ENCODE measurements at places on chromosomes 3 and 15. TPM values are rescaled to one million over a fixed set of nuclear protein-coding genes. Genes with fewer than 3 reads are reported as not detected.

- peak; percentile 49 for DNase-seq
Observed at GRCh38 chr3:32176989-32177701, 61.3 kb upstream of the CMTM8 start.

DNA sequence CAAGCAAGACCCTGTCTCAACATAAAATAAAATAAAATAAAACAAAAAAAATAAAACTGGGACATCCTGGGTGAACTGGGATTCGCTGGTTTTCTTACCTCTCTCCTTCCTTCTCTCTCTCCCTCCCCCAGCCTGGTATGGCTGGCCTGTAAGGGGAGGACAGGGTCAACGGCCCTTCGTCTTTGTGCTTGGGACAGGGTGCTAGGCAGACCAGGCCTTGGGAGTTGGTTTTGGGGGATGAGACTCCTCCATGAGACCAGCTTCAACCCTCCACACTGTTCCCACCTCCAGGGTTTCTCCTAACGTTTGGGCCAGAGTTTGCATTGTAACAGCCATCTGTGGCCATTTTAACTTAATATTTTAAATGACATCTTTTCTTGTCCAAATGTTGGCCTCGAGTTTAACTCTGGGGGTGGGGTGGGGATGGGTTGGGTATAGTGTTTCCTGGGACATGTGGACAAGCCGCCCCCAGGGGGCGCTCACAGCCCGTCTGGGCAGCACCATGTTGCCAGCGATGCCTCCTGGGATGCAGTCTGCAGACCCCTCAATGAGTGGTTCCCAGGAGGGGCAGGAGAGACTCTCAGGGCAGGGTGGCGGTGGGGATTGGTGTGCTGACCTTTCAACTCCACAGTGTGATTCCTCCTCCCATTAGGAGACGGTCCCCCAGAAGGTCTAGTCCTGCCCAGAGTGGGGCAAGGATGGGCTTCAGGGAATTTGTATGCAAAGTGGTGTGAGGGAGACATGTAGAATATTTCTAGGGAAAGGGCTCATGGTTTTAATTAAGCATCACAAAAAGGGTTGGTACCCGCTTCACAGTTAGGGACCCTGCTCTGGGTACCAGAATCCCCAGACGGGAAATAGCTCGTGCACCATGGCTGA is 37.7 kb upstream of the LCTL start:
- DNase-seq = peak; percentile 77

RAB5A gene
- total RNA-seq = 68.5 TPM

- DNase-seq = no peak
Observed at GRCh38 chr15:60831540-60831939, 352.6 kb upstream of the ICE2 start.

CD276 gene
- total RNA-seq = 85.4 TPM

DNA sequence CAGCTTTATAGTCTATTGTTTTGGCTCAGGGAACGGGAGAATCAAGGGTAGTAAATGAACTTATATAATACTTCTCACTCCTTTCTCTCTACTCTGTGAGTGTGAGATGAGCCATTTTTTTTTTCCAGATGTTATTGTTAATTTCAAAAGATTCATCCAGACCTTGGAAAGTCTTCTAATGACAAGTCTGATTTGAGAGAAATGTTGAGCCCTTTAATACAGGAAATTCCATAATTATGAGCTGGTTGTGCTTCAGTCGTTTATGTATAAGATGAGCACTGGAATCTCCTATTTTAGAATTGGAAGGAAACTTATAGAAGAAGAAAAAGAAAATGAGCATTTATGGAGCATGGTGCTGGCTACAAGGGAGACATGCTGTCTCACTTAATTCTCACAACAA is 92.0 kb downstream of the FBN1 start:
- DNase-seq = no peak

GRCh38 chr3:10848261-10848660 is 32.2 kb downstream of the SLC6A11 start:
- DNase-seq = no peak

- DNase-seq = no peak
Observed at GRCh38 chr15:85778107-85778776, 16.5 kb downstream of the KLHL25 start.

GRCh38 chr3:64224826-64225610 is at the start of gene PRICKLE2:
PRICKLE2 (minus strand) TSS chr3:64225466; CDS start chr3:64198927, 26,539 bp downstream.
- peak; percentile 80 for DNase-seq

ZMYND10 gene
- not detected for total RNA-seq

CCDC66 gene
- 28.5 TPM for total RNA-seq

APBA2 gene
- 8.1 TPM for total RNA-seq

GRCh38 chr15:55552451-55552850 is 35.7 kb downstream of the PYGO1 start:
- DNase-seq = no peak

PRICKLE2 gene
- total RNA-seq = 49.3 TPM

DNA sequence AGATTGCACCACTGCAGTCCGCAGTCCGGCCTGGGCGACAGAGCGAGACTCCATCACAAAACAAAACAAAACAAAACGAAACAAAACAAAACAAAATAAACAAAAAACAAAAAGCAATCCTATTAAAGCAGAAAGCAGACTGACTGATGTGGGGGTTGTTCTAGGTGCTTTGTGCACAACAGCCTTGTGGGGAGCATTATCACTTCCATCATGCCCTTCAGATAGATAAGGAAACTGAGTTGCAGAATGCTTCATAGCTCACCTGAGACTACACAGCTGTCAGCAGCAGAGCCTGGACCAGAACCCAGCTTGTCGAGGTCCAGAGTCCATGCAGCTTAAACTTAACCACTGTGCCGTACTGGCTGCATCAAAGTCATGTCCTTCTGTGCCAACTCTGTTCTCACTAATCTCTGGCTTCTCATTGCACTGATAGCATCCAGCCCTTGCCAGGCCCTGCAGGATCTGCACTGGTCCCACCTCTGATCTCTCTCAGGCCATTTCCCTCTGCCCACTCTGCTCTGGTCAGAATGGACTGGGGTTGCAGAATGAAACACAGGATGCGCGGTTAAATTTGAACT is 47.6 kb upstream of the MRPS22 start:
- no peak for DNase-seq

GRCh38 chr3:57779666-57780065 is 23.6 kb downstream of the SLMAP start:
- no peak for DNase-seq

DNA sequence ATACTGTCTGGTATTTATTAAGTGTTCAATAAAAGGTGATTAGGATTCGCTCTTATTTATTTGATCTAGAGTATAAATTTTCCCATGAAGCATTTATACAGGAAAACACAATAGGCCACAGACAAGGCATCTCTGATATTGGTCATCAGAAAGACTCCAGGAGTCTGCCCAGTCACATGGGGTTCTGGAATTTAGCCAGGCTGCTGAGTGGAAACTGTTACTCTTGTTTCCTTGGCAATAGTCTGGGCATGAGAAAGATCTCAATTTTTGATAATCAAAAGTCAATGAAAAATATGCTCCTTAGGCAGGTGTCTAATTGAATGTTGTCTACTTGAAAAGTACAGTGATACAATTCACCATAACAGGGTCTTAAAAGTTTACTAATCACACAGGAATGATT is 161.2 kb downstream of the FRMD5 start:
- no peak for DNase-seq

MRPL3 gene
- 90.5 TPM for total RNA-seq

- no peak for DNase-seq
Observed at GRCh38 chr15:61118885-61119284, 110.2 kb downstream of the RORA start.

GRCh38 chr15:61084472-61084871 is 144.6 kb downstream of the RORA start:
- peak; percentile 70 for DNase-seq

DNA sequence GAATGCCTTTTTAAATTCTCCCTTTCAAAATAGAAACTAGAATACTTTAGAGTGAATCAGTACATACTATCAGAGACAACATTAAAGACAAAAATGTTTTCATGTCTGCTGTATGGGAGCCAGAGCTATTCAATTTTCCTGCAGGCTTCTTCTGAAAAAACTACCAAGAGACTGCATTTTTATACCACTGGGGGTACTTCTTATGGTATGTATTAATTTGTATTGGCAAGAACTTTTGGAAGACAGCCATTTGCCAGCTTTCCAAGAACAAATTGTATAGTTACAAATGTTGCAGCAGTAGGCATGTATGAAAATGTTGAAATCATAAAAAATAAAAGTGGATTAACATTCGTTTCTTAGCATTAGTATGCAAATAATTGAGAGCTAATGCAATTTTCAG is 1010.0 kb upstream of the CADM2 start:
- DNase-seq = peak; percentile 21

DNA sequence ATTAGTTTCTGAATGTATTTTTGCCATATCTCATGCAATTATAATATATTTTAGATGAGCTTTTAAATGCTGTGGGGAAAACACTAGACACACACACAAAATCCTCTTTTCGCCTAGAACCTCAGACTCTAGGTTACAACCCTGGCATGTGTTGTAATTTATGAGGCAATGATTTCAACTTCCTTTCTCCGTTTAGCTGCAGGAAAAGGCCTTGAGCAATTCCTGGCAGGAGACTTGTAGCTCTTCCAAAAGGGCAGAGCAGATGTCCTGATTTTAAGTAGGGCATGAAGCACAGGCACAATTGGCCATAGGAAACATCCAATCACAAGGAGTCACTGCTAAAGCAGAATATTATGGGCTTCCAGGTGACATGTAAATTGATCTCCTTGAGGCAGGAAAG is 82.0 kb downstream of the GPR156 start:
- DNase-seq = peak; percentile 35

DNA sequence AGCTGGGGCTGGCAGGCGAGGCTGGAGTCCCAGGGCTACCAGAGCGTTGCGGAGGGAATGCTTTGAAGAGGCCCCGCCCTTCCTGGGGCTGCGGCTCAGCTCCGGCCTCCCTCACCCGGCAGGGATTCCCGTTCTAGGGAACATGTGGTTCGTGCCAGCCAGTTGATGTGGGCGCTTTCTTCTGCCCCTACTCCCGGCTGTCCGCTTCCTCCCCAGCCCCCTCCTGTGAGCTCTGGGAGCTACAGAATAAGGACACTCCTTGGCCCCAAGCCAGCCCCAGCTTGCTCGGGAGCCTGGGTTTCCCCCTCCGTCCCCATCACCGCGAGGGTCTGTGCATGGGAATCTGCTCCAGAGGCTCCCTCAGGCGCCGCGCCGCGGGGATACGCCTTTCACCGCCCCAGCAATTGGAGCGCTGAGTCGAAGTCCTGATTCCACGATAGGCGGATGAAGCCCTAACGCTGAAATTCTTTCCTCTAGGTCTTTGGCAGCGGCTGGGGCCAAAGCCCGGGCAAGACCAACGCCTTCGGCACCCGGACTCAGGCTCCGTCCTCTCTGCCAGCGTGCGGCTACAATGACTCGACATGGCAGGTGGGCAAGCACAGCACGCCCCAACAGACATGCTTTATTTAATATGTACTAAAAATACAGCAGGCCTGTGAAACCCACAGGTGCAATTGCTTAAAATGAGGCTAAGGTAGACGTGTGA is 69.5 kb downstream of the KLF15 start:
- DNase-seq = peak; percentile 84

DNA sequence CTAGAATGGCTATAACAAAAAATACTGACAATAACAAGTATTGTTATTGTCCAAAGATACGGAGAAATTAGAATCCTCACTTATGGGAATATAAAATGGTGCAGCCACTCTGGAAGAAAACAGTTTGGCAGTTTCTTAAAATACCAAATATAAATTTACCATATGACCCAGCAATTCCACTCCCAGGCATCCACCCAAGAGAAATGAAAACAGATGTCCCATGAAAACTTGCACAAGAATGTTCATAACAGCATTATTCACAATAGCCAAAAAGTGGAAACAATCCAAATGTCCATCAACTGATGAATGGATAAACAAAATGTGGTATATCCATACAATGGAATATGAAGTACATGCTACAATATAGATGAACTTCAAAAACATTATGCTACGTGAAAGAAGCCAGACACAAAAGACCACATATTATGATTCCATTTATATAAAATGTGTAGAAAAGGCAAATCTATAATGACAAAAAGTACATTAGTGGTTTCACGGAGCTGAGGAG is 9.4 kb downstream of the AAGAB start:
- DNase-seq = peak; percentile 54

EAF2 gene
- 14.1 TPM for total RNA-seq

- no peak for DNase-seq
Observed at GRCh38 chr3:147521646-147522045, 112.5 kb downstream of the ZIC1 start.

DNA sequence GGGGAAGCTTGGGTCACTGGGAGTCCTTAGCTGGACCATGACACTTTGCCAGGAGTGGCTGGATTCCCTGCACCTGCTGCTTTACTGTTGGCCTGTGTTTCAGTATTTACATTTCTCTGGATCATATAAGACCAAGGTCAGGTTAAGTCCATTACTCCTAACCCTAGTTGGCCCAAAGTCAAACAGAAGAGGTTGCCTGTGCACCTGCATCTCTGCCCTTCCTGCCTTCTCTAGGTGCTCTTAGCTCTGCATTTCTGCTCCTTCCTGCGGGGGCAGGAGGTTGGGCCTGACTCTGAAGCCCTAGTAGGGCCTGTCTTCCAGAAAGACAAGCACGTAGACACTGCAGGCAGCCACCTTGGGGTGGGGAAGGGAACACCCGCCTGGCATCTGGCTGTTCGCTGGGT is 124.3 kb downstream of the RPLP1 start:
- DNase-seq = no peak

DNA sequence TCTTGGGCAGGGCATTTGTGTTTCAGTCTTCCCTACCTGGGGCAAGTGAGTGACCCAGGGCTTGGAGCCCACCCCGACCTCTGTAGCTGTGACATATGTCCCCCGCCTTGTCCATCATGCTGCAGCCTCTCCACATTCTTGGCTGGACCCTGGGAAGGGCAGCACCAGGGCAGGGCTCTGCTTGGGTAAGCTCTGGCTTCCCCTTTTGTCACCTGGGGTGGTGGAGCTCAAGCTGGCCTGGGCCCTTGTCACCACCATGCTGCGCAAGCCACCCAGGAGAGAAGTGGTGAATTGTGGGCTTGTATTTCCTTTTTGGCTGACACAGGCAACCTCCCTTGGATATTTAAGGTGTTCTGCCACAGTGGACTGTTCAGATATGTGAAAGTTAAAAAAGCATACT is 29.3 kb downstream of the SPSB4 start:
- no peak for DNase-seq

- no peak for DNase-seq
Observed at GRCh38 chr3:43373560-43373928, 87.2 kb downstream of the SNRK start.

BFSP2 gene
- total RNA-seq = not detected

ZBTB47 gene
- 41.5 TPM for total RNA-seq

DNA sequence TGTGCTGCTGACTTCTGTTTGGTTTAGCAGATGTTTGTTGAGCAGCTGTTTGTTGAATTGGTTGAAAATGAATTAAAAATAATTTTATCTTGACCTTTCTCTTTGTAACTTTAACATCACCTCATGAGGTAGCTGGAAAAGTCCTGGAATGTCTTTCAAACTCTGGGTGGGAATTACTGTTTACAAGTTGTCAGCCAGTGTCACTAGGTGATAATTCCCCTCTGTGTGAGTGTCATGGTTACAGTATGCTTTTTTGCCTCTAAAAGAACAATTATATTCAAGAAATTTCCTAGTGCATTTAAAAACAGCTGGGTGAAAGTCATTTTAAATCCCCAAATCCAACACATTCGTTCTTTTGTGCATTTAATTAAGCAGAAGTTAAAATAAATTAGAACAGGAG is 113.2 kb downstream of the PTPRG start:
- no peak for DNase-seq

GRCh38 chr15:45087513-45087912 is 26.5 kb downstream of the DUOX2 start:
- DNase-seq = no peak

CASR gene
- total RNA-seq = not detected

- DNase-seq = no peak
Observed at GRCh38 chr3:132117642-132118041, 82.8 kb upstream of the CPNE4 start.

- no peak for DNase-seq
Observed at GRCh38 chr3:155387571-155387970, 94.1 kb upstream of the STRIT1 start.

MDFIC2 gene
- total RNA-seq = not detected
